ENCODE measurements at places on chromosomes 2 and 18.

- no peak for DNase-seq
Measured at GRCh38 chr2:96198921-96199320, 9.7 kb downstream of the STARD7 start.

GRCh38 chr2:628651-629050 is 48.6 kb downstream of the TMEM18 start:
- DNase-seq = no peak

GRCh38 chr2:9638532-9638931 is 7.7 kb upstream of the YWHAQ start:
- no peak for DNase-seq

- DNase-seq = no peak
Measured at GRCh38 chr2:98394595-98395153, 48.4 kb downstream of the CNGA3 start.

DNA sequence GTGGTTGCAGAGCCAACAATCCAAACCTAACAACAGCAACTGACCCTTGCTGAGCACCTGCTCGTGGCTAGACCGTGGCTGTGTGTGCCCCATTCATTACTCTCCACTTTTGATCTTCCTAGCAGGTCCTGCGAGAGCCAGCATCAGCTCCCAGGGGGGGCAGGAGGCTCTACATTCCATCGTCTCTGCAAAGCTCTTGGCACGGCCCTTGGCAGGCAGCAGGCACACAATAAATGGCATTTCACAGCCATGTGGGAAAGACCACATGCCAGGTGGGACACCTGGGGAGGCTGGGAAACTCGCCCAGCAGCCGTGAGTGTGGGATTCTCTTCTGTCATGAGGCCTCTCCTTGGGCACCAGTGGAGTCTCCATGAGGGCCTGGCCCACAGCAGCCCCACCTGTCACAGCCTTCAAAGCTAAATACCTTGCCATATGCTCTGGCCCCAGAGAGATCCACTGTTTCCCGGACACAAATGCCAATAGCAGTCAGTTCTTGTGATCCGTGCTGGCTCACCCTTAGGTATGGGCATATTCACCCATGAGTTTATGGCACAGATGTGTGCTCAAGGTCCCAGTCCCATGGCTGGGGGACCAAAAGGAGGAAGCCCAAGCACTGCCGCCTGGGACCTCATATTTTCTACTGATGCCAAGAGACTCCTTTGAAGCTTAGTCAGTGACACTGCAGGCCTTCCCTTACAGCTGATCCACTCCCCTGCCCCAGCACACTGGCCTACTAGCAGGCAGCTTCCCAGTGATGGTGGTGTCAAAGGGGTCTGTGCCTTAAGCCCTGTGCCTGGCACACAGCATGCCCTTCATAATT is 6.8 kb upstream of the TEX51 start:
- no peak for DNase-seq

- DNase-seq = no peak
Measured at GRCh38 chr2:159175182-159175581, 111.3 kb downstream of the WDSUB1 start.
